ENCODE measurements at places on chromosomes 1 and 21.
A peak's percentile ranks its signal among the peaks of the same experiment; 100 is the strongest.

GRCh38 chr1:214292322-214292721, 11.4 kb downstream of the SMYD2 start:
- DNase-seq = no peak

GRCh38 chr1:82562448-82562847, 761.7 kb downstream of the ADGRL2 start:
- DNase-seq = no peak

- no peak for DNase-seq
These were observed 118.7 kb downstream of the IER5 start for GRCh38 chr1:181206979-181207790.

- no peak for DNase-seq
These were observed 88.2 kb downstream of the PSMG1 start for GRCh38 chr21:39094847-39095579.

- no peak for DNase-seq
These were observed 30.3 kb upstream of the ID3 start for GRCh38 chr1:23589585-23589986.

GRCh38 chr1:178627037-178627436, 98.0 kb upstream of the RALGPS2 start:
- no peak for DNase-seq

DNA sequence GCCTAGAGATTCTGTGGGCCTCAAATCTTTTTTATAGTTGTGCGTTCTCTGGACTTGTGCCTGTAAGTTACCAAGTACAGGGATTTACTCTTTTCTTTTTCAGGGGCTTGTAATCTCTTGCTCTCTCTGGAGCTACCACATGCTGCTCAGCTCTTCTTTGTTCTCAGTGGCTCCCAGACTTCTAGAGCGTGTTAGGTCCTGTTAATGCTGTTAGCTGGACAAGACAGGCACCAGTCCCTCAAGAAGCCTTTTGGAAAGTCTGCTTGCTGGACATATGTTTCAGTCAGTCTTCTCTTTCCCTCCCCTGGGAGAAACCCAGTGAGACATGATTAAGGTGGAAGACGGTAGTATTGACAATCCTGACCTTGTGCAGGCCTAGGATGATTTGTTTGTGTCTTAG, 29.4 kb downstream of the KCNK2 start:
- no peak for DNase-seq

GRCh38 chr21:46212721-46213484, 15.7 kb downstream of the LSS start:
- DNase-seq = no peak

DNA sequence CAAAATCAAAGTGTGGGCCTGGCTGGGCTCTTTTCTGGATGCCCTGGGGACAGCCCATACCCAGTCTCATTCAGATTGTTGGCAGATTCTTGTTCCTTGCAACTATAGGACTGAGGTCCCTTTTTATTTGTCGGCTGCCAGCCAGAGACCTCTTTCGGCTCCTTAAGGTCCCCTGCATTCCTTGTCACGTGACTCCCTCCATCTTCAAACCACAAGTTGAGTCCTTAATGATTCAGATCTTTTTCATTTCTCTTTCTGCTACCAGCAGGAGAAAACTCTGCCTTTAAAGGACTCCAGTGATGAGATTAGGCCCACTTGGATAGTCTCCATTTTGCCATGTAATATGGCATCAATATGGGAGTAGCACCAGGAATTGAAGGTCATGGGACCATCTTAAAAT, 48.6 kb downstream of the PATJ start:
- DNase-seq = no peak

GRCh38 chr1:212914789-212915188, 35.6 kb upstream of the VASH2 start:
- no peak for DNase-seq

GRCh38 chr1:226981838-226982237, 41.7 kb downstream of the COQ8A start:
- DNase-seq = no peak

DNA sequence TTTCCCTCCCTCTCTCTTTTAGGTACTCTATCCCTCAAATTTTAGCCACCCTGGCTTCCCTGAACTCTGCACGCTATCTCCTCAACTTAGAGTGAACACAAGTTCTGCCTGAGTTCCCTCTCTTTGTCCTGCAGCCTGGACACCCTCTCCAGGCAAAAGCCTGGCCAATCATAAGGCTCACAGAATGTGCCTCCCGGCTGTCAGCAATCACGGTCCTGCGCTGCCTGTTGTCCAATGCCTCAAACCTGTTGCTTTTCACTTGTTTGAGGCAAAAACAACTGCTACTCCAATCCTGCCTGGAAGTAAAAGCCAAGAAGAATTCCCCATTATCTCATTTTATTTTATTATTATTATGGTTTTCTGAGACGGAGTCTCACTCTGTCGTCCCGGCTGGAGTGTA, 66.1 kb downstream of the LGR6 start:
- DNase-seq = no peak

DNA sequence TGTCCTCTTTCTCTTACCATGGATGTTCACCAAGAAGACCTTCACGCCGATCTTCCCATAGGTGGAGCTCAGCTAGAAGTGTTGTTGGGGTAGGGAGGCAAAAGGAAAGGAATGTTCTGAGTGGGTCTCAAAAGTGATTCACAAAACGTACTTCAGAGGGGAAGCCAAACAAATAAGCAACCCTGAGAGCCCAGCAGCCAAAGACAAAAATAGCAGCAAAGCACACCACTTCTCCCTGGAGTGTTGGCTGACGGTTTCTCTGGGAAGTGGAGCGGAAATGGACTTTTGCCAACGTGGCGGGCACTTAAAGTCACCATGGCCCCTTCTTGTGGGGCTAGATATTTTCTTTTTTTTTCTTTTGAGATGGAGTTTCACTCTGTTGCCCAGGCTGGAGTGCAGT, 23.1 kb downstream of the SLC26A9 start:
- no peak for DNase-seq

- no peak for DNase-seq
These were observed 98.9 kb upstream of the FOXD3 start for GRCh38 chr1:63223426-63223825.

DNA sequence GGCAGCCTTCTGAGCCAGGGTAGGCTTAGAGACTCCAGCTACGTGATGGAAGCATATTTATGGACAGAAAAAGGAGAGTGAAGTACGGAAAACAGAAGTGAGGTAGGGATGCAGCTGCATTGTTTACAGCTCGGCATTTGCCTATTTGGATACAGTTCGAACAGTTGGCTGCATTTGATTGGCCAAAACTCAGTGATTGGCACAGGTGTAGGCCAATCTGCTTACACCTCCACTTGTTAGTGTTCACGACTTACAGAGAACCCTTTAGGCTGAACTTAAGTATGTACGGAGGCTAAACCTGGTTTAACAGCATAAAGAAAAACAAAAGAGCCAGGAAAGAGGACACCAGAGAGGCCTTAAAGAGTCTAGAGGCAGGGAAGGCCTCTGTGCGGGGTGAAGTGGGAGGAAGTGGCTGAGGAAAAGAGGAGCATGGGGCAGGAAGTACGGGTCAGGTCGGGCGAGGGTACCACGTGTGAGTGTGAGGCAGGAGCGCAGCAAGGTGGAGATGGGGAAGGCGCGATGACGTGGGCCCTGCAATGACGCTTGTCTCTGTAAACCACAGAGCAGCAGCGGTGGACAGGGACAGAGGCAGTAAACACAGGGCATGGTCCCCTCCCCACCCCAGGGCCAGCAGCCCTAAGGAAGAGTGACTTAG, 32.0 kb downstream of the RSPH1 start:
- DNase-seq = peak; percentile 44

DNA sequence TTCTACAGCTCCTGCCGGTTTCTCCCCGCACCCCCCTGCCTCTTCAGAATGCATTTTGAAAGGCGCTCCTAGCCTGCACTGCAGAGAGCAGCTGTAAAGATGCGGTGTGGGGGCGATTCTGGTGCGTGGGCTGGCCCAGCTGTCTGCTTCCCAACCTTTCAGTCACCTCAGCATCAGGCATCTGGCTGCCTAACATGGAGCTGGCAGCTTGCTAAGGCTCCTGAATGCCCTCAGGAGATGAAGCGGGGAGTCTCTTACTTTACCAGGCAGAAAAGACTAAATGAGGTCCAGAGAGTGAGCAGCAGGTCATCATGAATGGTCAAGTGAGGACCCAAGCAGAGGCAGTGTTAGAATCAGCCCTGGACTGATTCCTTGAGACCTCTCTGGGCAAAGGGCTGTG, 8.7 kb downstream of the IER5 start:
- DNase-seq = no peak

DNA sequence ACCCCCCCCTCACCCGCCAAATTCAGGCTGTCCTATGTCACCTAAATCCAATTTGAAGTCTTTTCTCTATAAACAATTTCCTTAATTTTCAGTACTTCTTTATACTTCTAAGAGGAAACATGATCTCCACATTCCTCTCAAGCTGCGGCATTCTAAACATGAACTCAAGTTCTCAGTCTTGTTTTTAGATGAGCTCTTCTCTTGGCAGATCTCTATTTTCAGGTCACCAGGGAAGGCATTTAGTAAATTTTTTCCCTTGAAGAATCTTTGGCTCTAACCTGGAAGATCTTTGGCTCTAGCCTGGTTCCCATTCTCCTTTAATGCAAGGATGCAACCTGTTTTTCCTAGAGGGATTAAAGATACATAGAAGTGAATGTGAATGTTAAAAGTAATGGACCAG, 193.4 kb downstream of the ATG4C start:
- no peak for DNase-seq
